Neural crest cell (in vitro differentiated cells): ENCODE measurements at places on chromosomes 5 and 9. TPM values are rescaled to one million over a fixed set of nuclear protein-coding genes. Genes with fewer than 3 reads are reported as not detected.

- H3K4me1 ChIP-seq: no peaks in the 10 kb centered on the region
- DNase-seq: no peak
- H3K27ac ChIP-seq: no peak overlapping the region
Observed at GRCh38 chr9:21533597-21533996, 51.5 kb upstream of the IFNE start.

- DNase-seq: no peak
- H3K27ac ChIP-seq: peak overlapping the region; percentile 73
- no peaks in the 10 kb centered on the region for H3K36me3 ChIP-seq
- H3K4me1 ChIP-seq: peaks cover 46% of the 10 kb centered on the region
- no peaks in the 10 kb centered on the region for H3K27me3 ChIP-seq
- no peak overlapping the region for H3K4me3 ChIP-seq
Observed at GRCh38 chr9:109969011-109969410, 189.0 kb downstream of the PALM2AKAP2 start.

Gene NUTM2F
- 0.09 TPM in 1 of 2 replicates, not detected in the other for total RNA-seq

Gene AMBP
- 0.40 TPM in 1 of 2 replicates, not detected in the other for total RNA-seq

DNA sequence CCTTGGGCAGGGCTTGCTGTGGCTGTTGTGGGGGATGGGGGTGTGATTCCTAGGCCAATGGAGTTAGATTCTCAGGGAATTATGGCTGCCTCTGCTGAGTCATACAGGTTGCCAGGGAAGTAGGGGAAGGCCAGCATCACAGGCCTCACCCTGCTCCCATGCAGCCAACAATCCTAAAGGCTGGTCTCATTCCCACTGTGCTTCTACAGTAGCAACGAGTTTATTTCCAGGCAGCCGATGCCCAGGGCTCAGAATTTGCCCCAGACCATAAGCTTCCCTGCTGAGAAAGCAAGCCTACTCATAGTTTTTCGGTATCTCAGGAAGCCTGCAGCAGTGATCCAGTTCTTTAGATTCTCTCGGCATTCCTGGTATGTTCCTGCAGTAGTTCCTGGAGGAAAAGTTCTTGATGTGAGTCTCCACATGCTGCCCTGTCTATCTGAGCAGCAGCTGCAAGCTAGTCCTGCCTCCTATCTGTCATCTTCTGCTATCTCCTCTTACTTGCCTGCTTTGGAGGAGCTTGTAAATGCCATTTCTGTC lies 59.3 kb upstream of the SELENOP start:
- H3K27me3 ChIP-seq: no peaks in the 10 kb centered on the region
- H3K27ac ChIP-seq: no peak overlapping the region
- peaks cover 7% of the 10 kb centered on the region for H3K4me1 ChIP-seq

- H3K4me1 ChIP-seq: peaks cover 4% of the 10 kb centered on the region
- no peak for DNase-seq
- H3K4me3 ChIP-seq: no peak overlapping the region
- H3K27ac ChIP-seq: no peak overlapping the region
- H3K36me3 ChIP-seq: no peaks in the 10 kb centered on the region
Observed at GRCh38 chr9:20426019-20426418, 196.3 kb downstream of the MLLT3 start.

Gene SLC6A7
- total RNA-seq: not detected in 2 replicates

GRCh38 chr5:147874910-147875367 lies 3.6 kb upstream of the SCGB3A2 start:
- no peak overlapping the region for H3K4me3 ChIP-seq
- peaks cover 21% of the 10 kb centered on the region for H3K36me3 ChIP-seq
- peaks cover 13% of the 10 kb centered on the region for H3K4me1 ChIP-seq
- H3K27ac ChIP-seq: no peak overlapping the region
- peaks cover 69% of the 10 kb centered on the region for H3K27me3 ChIP-seq
- DNase-seq: no peak

DNA sequence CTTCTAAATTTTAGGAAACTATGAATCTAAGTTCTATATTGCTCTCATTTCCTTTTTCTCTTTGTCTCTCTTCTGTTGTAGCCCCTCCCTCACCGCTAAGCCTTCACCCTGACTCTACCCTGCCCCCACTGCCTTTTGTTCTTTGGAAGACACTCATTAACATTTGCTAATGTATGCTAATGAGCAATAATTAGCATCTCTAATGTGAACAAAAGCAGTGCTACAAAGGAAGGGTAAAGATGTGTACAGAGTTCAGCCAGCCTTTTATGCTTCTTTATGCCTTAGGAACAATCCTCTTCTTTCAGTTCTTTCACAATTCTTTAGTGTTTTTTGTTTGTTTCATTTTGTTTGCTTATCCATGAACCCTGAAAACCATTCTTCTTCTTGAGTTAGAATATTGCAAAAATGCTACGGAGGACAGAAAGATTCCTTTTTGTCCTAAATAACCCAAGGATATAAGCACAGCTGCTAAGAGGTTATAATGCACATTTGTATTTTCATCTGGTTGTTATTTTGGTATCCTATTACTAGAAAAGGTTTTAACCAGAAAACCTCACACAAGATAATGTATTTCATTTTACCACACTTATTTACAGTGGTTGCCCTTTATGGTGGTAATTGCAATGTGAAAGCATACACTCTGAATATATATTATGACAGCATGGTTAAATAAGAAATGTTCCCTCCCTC lies 159.3 kb downstream of the TMC1 start:
- peak overlapping the region; percentile 98 for H3K27ac ChIP-seq
- no peak overlapping the region for H3K4me3 ChIP-seq
- no peaks in the 10 kb centered on the region for H3K27me3 ChIP-seq
- no peaks in the 10 kb centered on the region for H3K36me3 ChIP-seq
- H3K4me1 ChIP-seq: peaks cover 20% of the 10 kb centered on the region
- DNase-seq: no peak

GRCh38 chr5:129664336-129664937 lies 83.5 kb upstream of the MINAR2 start:
- peak; percentile 27 for DNase-seq
- H3K27ac ChIP-seq: no peak overlapping the region
- peaks cover 14% of the 10 kb centered on the region for H3K36me3 ChIP-seq
- no peaks in the 10 kb centered on the region for H3K27me3 ChIP-seq

DNA sequence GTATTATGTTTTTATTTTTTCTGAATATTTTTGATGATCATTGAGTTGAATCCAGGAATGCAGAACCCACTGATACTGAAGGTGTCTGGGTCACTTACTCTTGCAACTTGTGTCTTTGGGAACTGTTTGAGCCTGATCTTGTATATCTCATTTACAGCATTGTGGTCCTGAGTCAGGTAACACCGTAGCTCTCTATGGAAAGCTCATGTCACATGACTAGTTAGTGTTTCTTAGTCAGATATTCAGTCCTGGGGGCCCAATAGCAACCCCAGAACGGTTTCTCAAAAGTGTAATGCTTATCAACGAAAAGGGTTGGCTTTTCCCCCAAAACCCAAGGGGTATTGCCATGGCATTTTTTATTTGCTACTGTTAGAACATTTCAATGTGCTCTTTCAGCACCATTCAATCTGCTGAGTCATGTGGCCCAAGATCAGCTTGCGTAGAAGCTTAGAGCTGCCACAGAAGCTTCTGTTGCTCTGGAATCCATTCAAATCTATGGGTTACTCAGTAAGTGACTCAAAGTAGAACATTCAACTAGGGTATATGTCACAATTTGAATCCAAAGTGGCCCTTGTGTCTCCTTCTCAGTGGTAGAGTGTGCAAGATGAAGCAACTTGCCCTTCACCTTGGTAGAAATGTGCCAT lies 12.1 kb upstream of the PTAR1 start:
- H3K36me3 ChIP-seq: no peaks in the 10 kb centered on the region
- no peaks in the 10 kb centered on the region for H3K27me3 ChIP-seq
- DNase-seq: no peak
- no peaks in the 10 kb centered on the region for H3K4me1 ChIP-seq

DNA sequence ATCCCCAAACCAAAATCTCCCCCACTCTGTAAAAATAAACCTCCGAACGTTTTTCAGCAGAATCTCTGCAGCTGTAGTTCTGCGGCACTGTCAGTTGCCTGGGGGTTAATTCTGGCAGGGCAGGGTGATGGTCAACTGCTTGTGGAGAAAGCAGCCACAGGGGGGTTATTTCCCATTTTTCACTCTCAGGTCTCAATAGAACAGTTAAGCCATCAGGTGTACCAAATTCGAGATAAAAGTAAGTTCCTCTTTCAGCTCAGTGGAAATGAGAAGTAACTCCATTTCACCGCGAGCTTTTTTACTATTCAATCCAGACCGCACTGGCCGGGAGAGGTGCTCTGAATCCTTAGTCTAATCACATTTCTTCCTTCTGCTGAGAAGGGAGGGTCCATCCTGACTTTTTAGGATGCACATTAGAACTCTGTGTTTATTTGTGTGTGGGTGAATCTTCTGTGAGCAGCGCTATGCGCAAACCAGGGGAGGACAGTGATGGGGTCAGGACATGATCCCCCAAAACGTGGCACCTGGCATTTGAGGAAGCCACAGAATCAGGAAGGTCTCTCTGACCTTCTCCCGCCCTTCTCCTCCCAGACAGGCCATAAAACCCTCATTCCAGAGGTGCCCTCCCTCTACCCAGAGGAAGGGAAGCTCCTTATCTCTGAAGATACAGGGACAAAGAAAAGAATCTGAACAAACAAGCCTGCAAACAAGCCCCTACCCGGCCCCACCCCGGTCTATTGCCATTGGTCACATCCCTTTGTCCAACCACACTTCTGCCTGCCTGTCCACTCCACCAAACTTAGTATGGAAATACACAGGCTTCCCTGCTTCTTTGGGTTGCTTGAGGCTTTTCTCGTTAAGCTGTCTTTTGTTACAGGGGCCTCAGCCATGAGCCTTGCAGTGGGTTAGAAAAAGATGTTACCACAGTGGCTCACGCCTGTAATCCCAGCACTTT lies 229.0 kb downstream of the ROR2 start:
- no peak overlapping the region for H3K4me3 ChIP-seq
- H3K27me3 ChIP-seq: no peaks in the 10 kb centered on the region

- DNase-seq: no peak
- no peak overlapping the region for H3K27ac ChIP-seq
- peaks cover 6% of the 10 kb centered on the region for H3K4me1 ChIP-seq
- H3K27me3 ChIP-seq: no peaks in the 10 kb centered on the region
Observed at GRCh38 chr5:94057217-94057616, 315.8 kb upstream of the POU5F2 start.

GRCh38 chr9:98158071-98158831 lies 34.2 kb downstream of the CORO2A start:
- no peak overlapping the region for H3K4me3 ChIP-seq
- H3K36me3 ChIP-seq: no peaks in the 10 kb centered on the region
- peaks cover 6% of the 10 kb centered on the region for H3K4me1 ChIP-seq
- H3K27ac ChIP-seq: no peak overlapping the region
- no peak for DNase-seq
- H3K27me3 ChIP-seq: no peaks in the 10 kb centered on the region

- DNase-seq: no peak
- peaks cover 14% of the 10 kb centered on the region for H3K4me1 ChIP-seq
- no peak overlapping the region for H3K4me3 ChIP-seq
- H3K27ac ChIP-seq: no peak overlapping the region
Observed at GRCh38 chr9:89539374-89539773, 41.5 kb upstream of the SEMA4D start.

GRCh38 chr5:116076496-116076895 lies 8.3 kb upstream of the COMMD10 start:
- no peak overlapping the region for H3K4me3 ChIP-seq
- H3K27me3 ChIP-seq: no peaks in the 10 kb centered on the region
- DNase-seq: no peak
- H3K36me3 ChIP-seq: no peaks in the 10 kb centered on the region
- no peak overlapping the region for H3K27ac ChIP-seq

GRCh38 chr9:2425676-2426075 lies 195.9 kb upstream of the VLDLR start:
- H3K36me3 ChIP-seq: peaks cover 3% of the 10 kb centered on the region
- DNase-seq: no peak
- peaks cover 6% of the 10 kb centered on the region for H3K4me1 ChIP-seq
- no peak overlapping the region for H3K4me3 ChIP-seq
- H3K27me3 ChIP-seq: no peaks in the 10 kb centered on the region
- H3K27ac ChIP-seq: no peak overlapping the region

DNA sequence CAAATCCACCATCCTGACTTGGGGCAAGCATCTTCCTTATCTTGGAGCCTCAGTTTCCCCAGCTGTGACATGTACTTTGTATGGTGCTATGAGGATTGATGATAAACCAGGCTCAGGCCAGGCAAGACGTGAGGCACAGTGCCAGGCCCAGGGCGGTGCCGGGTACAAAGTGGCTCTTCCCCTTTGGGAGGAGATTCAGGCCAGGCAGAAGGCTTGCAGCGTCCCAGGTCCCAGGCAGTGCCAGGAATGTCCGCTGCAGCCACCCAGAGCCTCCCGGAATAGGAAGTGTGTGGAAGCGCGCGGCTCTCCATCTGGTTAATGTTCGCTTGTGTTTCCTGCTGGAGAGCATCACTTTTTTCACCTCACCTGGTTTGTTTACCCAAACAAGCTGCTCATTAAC lies 12.6 kb upstream of the DENND1A start:
- no peak for DNase-seq
- peaks cover 20% of the 10 kb centered on the region for H3K27me3 ChIP-seq
- no peak overlapping the region for H3K4me3 ChIP-seq
- H3K27ac ChIP-seq: no peak overlapping the region
- H3K36me3 ChIP-seq: no peaks in the 10 kb centered on the region
- H3K4me1 ChIP-seq: no peaks in the 10 kb centered on the region

DNA sequence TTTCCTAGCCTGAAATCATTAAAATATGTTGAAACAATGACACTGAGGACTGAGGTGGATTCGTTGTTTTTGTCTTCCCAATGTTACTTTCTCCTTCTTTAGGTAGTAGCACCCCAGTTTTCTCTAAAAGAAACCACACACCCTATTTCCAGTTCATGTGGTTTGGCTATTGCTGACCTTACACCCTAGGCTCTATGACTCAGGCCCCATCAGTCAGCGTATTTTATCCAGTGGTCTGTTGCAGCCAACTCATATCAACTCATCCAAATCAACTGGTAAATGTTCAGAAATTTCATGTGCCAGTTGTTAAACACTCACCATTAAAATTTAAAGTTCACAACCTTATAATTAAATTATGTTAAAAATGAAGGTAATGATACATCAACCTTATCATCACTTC lies 44.6 kb upstream of the NFIB start:
- no peak overlapping the region for H3K4me3 ChIP-seq
- peaks cover 6% of the 10 kb centered on the region for H3K27me3 ChIP-seq
- H3K4me1 ChIP-seq: peaks cover 11% of the 10 kb centered on the region
- H3K27ac ChIP-seq: no peak overlapping the region
- no peaks in the 10 kb centered on the region for H3K36me3 ChIP-seq

DNA sequence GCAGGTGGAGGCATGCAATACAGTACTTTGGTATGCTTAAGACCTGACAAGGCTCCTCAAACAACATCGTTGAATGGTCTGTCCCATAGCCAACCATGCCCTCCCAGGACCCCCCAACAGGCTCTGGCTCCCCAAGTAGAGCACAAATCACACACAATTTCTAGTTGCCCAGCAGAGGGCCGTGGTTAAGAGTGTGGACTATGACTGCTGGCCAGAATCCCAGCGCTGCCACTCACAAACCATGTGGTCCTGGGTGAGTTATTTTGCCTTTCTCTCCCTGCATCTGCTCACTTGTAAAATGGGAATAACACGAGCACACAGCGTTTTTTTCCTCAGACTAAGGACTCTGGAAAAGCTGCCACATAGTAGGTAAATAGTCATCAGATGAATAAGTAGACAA lies 6.5 kb downstream of the CKMT2 start:
- H3K27ac ChIP-seq: no peak overlapping the region
- no peaks in the 10 kb centered on the region for H3K27me3 ChIP-seq
- H3K36me3 ChIP-seq: peaks cover 4% of the 10 kb centered on the region
- H3K4me1 ChIP-seq: no peaks in the 10 kb centered on the region
- no peak overlapping the region for H3K4me3 ChIP-seq
